Breast epithelium (tissue), 4 donors: ENCODE measurements at places on chromosomes 1 and 21. TPM values are rescaled to one million over a fixed set of nuclear protein-coding genes. Genes with fewer than 3 reads are reported as not detected.

IVL gene
- total RNA-seq, result not detected

MYCL gene
- total RNA-seq, result 0.98 TPM

BACH1 gene
- 42.3 TPM for total RNA-seq

KCNJ15 gene
- 6.9 TPM for total RNA-seq

SELL gene
- 2.3 TPM for total RNA-seq

C1orf87 gene
- not detected for total RNA-seq

PKP1 gene
- 12.1 TPM for total RNA-seq

BROX gene
- 38.3 TPM for total RNA-seq

PDE9A gene
- 14.7 TPM for total RNA-seq

DNA sequence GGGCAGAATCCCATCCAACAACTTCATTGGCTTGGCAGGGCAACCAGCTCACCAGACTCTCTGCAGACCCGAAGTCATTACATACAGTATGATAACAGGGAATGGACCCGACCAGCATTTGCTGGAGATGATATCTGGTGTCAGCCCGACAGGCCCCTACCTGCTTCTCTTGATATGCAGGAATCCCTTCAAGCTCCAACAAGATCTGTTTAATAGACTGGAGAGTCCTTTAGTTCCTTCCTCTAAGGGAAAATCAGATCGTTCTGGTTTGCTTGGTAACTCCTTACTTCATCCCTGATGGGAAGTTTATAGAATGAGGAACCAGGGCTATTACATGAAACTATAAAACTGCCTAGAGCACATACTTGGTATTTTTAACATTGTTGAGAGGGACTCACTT lies 61.2 kb downstream of the EDARADD start:
- H3K36me3 ChIP-seq, result no peaks in the 10 kb centered on the region
- no peaks in the 10 kb centered on the region for H3K4me1 ChIP-seq
- no peak overlapping the region for H3K4me3 ChIP-seq
- DNase-seq, result no peak

GRCh38 chr1:27071049-27071416 lies 58.4 kb upstream of the TENT5B start:
- no peak overlapping the region for H3K4me3 ChIP-seq
- no peaks in the 10 kb centered on the region for H3K27me3 ChIP-seq
- no peaks in the 10 kb centered on the region for H3K4me1 ChIP-seq
- peak; percentile 60 for DNase-seq

DNA sequence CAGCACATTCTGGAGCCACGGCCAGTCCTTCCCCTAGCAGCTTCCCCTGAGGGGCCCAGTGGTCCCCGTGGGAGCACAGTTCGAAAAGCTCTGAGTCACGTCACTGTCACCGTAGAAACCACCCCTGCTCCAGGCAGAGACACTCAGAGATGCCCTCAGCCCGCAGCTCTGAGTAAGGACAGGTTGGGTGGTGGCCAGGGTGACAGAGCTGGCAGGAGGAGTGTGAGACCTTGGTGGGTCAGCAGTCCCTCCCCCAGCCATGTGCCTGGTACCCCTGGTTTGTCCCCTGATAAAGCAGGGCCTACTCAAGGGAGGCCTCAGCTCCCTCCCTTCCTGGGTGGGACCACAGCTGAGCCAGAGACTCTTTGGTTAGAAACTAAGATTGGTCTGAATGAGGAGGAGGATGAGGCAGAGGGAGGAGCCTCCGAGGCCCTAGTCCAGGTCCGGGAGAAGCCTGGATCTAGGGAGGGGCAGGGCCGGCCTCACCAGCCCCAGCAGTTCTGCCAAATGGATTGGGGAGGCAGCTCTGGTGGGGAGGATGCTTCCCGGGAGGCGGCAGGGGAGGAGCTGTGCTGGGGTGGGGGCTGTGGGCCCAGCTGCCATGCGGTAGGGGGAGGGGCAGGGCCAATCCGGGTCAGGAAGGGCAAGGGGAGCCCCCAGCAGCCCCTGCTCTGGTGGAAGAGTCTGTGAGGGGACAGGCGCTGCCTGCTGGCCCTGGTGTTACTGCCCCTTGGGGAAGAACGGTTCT lies 55.2 kb downstream of the SLC9A1 start:
- DNase-seq, result no peak
- peak overlapping the region; percentile 90 for H3K27ac ChIP-seq
- H3K27me3 ChIP-seq, result no peaks in the 10 kb centered on the region
- no peak overlapping the region for H3K4me3 ChIP-seq
- no peaks in the 10 kb centered on the region for H3K36me3 ChIP-seq

DNA sequence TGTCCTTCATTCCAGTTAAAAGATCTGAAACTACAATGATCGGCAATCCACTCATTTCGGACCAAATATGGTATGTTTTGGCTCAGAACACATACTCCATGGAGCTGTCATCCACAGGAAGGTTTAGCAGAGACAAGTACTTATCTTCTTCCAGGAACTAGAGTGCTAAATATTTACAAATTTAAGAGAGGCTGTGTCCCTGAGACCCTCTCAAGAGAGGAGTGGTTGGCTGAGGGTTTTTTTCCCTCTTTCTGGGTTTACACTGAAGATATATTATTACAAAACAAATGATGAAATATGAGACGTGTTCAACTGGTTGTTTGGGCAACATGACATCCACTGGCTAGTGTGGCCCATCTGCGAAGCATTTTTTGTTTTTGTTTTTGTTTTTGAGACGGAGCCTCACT lies 25.9 kb upstream of the NID1 start:
- no peak for DNase-seq
- no peaks in the 10 kb centered on the region for H3K36me3 ChIP-seq
- no peaks in the 10 kb centered on the region for H3K4me1 ChIP-seq
- no peak overlapping the region for H3K4me3 ChIP-seq
- no peaks in the 10 kb centered on the region for H3K27me3 ChIP-seq

DNA sequence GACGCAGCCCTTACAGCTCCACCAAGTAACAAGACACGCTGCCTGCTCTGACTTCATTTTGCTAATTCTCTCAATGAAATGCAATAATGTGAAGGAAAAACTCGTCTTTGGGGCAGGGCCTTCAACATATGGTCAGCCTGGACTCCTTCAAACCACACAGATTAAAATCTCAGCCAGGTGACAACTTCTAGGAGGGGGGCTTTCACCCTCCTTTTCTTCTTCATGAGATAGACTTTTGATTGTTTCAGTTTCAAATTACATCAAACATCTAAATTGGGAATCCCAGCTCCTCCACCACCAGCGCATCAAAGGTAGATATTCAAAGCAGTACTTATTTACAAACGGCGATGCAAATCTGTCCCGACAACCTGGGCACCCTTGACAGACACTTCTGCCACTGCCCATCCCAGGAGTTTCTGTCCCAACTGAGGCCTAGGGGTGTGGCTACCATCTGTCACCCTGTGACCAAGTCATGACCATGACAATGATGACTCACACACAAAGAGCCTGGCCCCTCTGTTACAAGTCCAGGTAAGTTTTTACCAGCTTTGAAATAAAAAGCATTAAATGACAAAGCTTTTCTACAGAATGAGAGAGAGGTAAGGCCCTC lies 29.7 kb downstream of the SSBP3 start:
- peaks cover 4% of the 10 kb centered on the region for H3K4me1 ChIP-seq
- H3K4me3 ChIP-seq, result no peak overlapping the region
- no peak overlapping the region for H3K27ac ChIP-seq
- no peak for DNase-seq
- no peaks in the 10 kb centered on the region for H3K27me3 ChIP-seq

DNA sequence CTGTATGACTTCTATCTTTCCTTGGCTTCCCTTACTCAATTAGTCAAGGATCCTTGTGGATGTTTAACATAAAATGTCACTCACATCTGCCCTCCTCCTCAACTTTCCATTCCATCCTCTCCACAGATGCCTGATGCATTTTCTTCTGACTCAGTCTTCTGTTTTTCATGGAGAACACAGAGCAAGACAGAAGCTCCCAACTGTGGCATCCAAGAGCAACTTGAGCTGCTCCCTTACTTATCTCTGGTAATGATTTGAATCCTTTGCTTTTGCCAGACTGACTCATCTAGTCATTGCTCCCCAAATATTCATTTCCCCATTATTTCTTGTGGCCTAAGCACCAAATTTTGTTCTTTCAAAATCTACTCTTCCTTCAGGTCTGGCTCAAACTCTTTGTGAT lies 120.6 kb downstream of the LYPLAL1 start:
- no peak for DNase-seq
- H3K4me1 ChIP-seq, result no peaks in the 10 kb centered on the region
- no peak overlapping the region for H3K27ac ChIP-seq
- no peaks in the 10 kb centered on the region for H3K36me3 ChIP-seq
- H3K4me3 ChIP-seq, result no peak overlapping the region

- no peak overlapping the region for H3K27ac ChIP-seq
- H3K36me3 ChIP-seq, result no peaks in the 10 kb centered on the region
- no peak for DNase-seq
- H3K27me3 ChIP-seq, result no peaks in the 10 kb centered on the region
- H3K4me1 ChIP-seq, result no peaks in the 10 kb centered on the region
These were observed 767.7 kb upstream of the ADGRL2 start for GRCh38 chr1:81032973-81033425.

- no peaks in the 10 kb centered on the region for H3K27me3 ChIP-seq
- no peak overlapping the region for H3K4me3 ChIP-seq
These were observed 255.8 kb upstream of the CACYBP start for GRCh38 chr1:174743654-174744561.

DNA sequence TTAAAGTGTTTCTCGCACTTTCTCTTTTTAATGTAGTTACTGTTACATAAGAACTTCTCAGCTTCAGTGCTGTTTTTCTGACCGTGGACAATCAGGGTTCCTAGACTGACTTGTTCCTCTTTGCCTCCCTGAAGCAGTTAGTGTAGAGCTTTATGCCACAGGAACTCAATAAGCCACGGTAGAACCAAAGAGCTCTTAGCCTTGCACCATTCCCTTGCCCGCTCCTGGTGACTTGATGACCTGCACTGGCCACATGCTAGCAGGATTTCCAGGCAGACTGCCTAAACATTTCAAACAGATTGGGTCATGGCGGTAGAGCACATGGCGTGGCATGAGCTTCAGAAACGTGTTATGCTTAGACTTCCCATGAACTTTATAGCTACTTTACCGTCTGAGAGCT lies 18.8 kb upstream of the FASLG start:
- H3K27me3 ChIP-seq, result no peaks in the 10 kb centered on the region
- H3K4me3 ChIP-seq, result no peak overlapping the region
- no peaks in the 10 kb centered on the region for H3K4me1 ChIP-seq
- no peak overlapping the region for H3K27ac ChIP-seq

DNA sequence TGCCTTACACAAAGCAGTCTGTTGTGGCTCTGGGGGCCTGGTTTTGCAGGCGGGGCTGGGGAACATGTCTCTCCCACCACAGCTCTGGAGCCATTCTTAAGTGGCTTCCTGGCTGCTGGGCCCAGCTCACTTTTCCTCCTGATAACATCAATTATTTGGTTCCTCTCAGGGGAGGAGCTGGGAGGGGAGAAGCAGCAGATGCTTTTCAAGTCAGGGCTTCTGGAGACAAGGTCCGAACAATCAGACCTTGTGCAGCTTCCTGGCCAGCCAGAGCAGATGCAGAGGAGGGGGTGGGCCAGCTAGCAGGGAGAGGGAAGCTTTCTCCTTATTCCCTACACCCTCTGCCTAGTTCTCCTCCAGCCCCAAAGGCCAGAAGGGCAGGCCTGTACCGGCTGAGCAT lies 3.7 kb upstream of the PAQR6 start:
- peaks cover 14% of the 10 kb centered on the region for H3K36me3 ChIP-seq
- no peak overlapping the region for H3K4me3 ChIP-seq
- H3K27ac ChIP-seq, result no peak overlapping the region
- peaks cover 11% of the 10 kb centered on the region for H3K4me1 ChIP-seq
- DNase-seq, result no peak

DNA sequence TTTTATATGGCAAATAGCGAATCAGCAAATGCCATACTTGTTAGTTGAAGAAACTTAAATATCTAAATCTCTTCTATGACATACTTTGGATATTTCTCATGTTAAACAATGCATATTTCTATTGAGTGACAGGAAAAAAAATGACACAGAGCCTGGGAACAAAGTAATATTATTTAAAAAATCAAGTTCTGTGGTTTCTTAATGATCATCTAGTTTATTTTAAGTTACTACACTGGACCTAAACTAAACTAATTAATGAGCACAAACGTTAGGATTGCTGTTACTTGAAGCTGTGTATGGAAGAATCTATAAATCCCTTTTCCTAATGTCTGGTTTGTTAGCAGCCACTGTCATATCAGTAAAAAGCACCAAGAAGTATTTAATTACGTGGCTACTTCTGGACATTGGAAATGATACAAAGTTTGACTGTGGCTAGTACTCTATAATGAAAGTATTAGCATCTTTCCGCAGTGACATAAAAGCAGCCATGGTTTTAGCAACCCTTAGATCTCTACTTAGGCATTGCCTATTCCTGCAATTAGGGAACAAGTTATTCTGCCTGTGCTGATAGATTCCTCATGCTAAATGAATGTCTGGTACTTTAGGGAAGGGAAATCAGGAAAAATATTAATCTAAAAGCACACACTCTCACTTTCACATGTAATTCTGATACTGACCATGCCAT lies 981.7 kb upstream of the B3GALT2 start:
- H3K27ac ChIP-seq, result no peak overlapping the region
- no peaks in the 10 kb centered on the region for H3K36me3 ChIP-seq
- DNase-seq, result no peak
- no peak overlapping the region for H3K4me3 ChIP-seq
- H3K4me1 ChIP-seq, result no peaks in the 10 kb centered on the region

DNA sequence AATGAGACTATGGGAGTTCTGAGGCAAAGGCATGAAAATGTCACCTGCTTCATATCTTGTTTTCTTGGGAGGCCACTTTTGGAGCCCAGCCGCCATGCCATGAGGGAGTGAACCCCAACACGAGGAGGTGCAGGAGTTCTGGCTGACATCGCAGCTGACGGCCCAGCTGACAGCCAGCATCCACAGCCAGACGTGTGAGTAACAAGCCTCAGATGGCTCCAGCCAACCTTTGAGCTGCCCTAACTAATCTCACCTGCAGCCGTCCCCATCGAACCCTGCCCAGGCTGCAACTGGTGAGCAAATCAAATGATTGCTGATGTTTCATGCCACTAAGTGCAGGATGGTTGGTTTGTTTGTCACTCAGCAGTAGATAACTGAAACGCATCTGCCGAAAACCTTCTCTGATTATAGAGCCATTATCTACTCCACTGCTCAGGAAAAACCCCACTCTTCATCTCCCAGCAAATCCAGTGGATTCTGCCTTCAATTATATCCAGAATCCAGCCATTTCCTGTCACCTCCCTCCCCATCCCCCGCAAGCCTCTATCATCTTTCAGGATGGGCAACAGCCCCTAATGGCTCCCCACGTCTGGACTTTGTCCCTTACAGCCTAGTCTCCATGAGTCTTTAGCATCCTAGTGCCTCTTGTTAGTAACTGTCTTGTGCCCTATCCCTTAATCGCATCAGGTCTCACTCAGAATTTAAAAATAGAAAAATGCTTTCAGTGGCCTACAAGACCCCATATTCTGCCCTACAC lies 18.5 kb upstream of the RAB4A start:
- no peaks in the 10 kb centered on the region for H3K4me1 ChIP-seq
- no peak for DNase-seq
- H3K4me3 ChIP-seq, result no peak overlapping the region
- H3K27me3 ChIP-seq, result no peaks in the 10 kb centered on the region
